ENCODE measurements at places on chromosomes 5 and 9.

DNA sequence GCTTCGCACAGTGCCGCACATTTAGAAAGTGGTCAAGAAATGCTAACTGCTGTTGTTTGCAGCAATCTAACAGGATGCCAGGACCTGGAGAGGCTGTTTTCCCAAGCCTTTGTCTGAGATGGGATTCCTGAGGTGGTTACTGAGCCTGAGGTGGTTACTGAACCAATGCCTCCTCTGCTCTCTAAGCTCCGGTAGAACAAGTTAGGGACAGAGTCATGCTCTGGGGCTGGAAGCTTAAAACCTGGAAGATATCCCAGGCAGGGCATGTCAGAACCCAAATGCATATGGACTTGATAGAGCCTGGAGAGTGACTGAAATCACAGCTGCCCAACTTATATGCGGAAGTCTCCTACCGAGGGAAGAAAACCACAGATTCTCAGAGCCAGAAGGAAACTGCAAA is 46.5 kb upstream of the FAT2 start:
- no peak for DNase-seq

- no peak for DNase-seq
Measured at GRCh38 chr5:179614745-179615144, 8.7 kb downstream of the HNRNPH1 start.

- no peak for DNase-seq
Measured at GRCh38 chr5:172666251-172666650, 25.2 kb downstream of the NEURL1B start.

DNA sequence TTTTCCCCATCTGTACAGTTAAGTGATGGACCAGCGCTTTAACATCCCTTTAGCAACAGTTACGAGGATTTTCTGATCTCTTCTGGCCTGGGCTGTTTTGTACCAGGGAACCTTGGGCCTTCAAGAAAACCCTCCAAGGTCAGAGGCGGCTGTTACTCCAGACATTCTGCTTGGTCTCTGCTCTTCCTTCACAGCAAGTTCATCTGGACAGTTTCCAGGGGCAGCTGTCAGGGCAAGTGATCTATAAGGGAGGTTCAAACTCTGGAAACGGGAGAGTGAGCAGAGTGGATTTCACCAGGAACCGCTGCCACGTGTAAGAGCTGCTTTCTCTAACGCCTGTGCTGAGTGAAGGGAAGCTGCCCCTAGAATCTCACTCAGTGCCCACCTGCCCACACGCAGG is 36.7 kb downstream of the ZNF618 start:
- DNase-seq: no peak
